Heart right ventricle (tissue), 16 donors: ENCODE measurements at places on chromosomes 6 and 20. TPM values are rescaled to one million over a fixed set of nuclear protein-coding genes. Genes with fewer than 3 reads are reported as not detected.
A peak's percentile ranks its signal among the peaks of the same experiment; 100 is the strongest.

DNA sequence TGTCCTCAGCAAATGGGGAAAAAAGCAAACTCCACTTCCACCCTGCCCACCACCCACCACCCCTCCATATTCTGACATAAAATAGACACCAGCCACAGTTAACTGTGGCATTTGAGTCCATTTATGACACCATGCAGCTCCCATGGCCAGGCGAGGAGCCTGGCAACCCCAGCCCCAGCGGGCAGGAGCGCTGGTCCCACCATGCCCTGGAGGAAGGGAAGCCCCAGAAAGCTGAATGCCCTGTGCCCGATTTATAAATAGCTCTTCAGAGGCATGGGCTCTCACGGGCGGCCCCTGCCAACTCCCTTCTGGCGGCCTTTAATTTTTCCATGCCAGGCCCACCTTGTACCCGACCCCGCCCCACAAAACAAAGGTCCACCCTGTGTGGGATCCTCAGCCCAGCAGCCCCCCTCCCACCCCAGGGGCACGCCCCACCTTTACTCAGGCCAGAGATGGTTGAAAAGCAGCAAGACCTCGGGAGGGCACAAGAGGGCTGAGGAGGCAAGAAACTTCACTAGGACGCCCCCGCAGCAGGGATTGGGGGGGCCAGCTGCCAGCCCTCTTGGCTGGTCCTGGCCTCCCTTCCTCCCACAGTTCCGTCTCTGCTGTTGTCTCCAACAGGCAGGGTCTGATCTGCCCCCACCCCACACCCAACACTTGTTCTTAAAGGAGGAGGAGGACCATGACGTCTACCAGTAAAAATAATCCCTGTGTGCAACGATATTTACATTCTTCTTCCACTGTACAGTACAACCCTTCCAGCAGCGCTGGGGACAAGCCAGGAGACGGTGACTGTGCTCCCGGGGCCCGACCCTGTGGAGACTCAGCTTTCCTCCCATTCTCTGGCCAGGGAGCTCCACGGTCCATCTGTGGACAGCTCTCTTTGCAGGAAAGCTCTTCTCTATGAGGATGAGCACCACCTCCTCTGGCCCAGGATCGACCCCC is 115.6 kb upstream of the CDYL start:
- DNase-seq, result peak; percentile 16

GRCh38 chr6:76466286-76466685 is 393.8 kb upstream of the IMPG1 start:
- DNase-seq, result no peak

DNA sequence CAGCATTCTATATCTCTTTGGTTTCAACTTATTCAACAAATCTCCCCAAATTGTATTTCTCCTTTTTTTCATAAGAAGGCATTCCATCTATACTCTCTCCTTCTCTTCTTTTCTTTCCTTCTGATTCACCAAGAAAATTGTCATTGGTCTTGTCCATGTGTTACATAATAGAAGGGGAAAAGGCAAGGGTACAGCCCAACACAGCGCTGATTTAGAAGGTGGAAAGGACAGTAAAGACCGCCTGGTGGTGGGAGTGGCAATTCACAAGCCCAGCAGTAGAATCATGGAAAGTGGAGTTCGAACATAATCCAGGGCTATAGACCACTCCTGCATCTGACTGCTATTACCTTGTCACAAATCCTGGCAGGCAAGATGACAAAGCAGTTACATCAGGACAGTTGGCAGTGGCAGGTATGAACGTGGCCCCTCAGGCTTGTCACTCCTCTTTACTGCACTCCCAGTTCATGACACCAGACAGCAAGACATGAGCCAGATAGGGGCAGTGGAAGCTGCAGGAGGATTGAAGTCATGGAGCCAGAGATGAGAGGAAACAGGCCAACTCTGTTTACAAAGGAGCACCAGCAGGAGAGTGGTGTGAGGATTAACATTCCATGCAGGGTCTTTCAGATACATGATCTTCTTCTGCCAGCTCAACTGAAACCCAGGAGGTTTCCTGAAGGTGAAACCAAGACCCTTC is 2.1 kb upstream of the TNFAIP3 start:
- DNase-seq, result no peak

GRCh38 chr6:11428895-11429294 is 108.7 kb upstream of the TMEM170B start:
- DNase-seq, result no peak

GRCh38 chr20:12358655-12359009 is 440.9 kb downstream of the BTBD3 start:
- no peak for DNase-seq

- no peak for DNase-seq
Measured at GRCh38 chr6:65295812-65296211, 411.2 kb downstream of the EYS start.

DNA sequence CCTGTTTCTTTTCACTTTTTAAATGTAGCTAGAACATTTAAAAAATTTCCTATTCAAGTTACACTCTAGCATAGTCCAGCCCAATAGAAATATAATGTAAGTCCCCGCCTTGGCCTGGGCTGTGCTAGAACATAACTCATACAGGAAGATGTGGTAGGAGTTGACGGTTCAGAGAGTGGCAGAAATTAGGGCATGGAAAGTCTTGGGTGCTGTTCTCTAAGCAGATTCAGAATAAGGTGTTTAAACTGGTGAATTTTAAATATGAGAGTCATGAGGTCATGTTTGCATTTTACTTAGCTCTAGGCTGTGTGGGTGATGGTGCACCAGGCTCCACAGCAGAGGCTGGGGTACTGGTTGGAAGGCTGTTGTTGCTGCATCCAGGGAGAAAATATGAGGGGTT is 256.5 kb downstream of the FARS2 start:
- DNase-seq, result no peak

MEI4 gene
- total RNA-seq, result 0.53 TPM

ZNF292 gene
- 31.1 TPM for total RNA-seq

DNA sequence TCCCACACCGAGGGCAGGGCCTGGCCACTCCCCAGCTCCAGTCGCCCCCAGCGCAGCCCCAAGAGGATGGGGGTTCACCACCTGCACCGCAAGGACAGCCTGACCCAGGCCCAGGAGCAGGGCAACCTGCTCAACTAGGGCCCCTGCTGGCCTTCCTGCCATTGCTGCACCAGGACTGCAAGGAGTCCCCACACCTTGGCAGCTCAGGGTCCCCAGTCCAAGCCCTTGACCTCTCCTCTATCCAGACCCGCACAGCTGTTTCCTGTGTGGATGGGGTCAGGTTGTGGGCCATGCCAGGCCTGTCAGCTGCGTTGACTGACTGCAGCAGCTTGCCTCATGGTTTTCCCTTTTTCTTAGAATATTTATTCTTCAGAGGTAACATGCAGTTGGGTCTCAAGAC is 4.4 kb downstream of the LRRC73 start:
- DNase-seq, result no peak

DNA sequence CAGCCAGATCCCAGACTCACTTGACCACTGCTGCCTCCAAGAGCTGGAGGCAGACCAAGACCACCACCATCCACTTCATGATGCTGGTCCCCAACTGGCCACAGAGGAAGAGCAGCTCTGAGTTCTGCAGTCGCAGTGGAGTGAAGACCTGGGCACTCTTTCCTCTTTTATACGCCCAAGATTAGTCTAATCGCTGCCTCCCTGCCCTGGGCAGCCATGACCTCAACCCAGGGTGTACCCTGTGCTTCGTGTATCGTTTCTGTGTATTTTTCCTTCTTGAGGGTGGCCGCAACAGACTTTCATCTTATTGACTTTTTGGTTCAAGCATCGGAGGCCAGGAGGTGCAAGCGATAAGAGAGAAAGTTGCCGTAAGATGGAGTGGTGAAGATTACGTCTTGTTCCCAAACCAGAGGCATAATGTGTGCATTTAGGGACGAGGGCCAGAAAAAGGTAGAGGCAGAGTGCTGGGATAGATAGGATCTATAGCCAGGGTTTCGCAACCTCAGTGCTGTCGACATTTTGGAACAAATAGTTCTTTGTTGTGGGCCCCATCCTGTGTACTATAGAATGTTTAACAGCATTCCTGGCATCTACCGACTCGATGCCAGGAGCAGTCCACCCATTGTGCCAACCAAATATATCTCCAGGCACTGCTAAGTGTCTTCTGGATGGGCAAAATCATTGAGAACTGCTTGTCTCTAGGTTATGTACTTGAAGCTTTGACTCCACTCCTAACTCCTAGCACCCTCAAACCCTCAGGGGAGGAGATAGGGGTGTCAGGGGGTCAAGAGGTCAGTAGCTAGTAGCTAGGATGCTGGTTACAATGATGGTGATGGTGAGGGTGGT is at the start of gene PGC:
PGC (minus strand) TSS at position 142 of the 846 bp plus-strand sequence; CDS start at position 79, 63 bp downstream.
- DNase-seq, result no peak

TBXT gene
- not detected for total RNA-seq

PDE7B gene
- 8.4 TPM for total RNA-seq

- DNase-seq, result no peak
Measured at GRCh38 chr6:21259660-21260059, 333.9 kb upstream of the SOX4 start.

GRCh38 chr6:3750317-3751076 is 1.0 kb downstream of the PXDC1 start:
- peak; percentile 90 for DNase-seq

- DNase-seq, result no peak
Measured at GRCh38 chr6:31922942-31923341, 4.6 kb upstream of the C2 start.

DNA sequence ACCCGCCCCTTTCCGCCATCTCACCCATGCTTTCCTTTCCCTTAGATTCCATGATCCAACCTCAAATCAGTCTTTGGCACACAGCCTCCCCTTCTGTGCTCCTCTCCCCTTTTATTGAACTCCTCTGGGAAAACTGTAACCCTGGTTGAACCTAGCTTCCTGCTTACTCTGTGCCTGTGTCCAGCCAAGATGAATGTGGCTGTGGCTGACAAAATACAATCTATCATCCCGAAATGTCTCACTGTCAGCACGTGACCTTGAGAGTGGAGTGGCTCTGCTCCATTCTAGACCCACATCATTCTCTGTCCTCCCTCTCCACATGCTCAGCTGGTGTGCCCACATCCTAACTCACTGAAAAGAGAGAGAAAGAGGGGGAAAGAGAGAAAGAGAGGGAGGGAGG is 11.0 kb downstream of the NCR2 start:
- no peak for DNase-seq

GRCh38 chr20:2507464-2507863 is 1.3 kb downstream of the ZNF343 start:
- DNase-seq, result no peak
